ENCODE measurements at places on chromosomes 6 and 20.

GRCh38 chr6:111852725-111853124 lies 20.5 kb downstream of the FYN start:
- peak; percentile 39 for DNase-seq

DNA sequence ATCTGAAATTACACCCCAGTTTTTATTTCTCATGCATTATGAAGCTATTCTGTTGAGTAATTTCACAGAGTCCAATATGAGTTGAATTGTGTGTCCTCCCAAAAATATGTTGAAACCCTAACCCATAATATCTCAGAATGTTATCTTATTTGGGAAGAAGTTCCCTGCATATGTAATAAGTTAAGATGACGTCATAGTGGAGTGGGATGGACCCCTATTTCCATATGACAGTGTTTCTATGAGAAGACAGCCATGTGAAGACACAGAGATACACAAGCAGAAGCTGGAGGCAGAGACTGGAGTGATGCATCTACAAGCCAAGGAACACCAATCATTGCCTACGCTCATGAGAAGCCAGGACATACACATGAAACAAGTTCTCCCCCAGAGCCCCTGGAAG lies 81.3 kb downstream of the RFPL4B start:
- no peak for DNase-seq

DNA sequence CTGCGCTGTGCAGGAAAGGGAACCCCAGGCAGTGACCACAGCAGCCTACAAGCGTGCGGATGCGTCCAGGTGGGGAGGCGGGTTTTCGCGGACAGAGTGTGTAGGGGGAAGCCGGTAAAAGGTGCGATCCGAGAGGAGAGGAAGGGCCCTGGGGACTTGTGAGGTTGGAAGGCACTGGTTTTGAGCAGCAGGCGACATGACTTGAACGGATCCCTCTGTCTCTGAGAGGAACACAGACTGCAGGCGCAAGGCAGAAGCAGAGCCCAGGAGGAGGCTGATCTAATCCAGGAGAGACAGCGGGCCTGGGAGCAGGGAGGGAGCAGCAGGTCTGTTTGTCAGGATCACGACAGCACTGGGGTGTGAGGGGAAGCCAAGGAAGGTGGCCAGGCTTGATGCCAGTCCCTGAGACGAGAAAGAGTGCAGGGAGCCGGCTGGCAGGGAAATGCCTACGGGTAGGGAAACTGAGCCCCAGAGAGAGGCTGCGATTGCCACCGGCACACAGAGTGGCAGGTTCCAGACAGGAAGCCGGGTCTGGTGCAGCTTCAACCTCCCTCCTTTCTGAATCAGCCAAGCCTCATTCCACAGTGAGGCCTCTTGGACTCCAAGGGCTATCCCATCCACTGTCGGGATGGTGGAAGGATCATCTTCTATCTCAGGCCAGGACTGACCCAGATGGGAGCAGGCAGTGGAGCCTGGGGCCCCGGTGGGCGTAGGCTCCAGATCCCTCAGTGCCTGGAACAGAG lies 57.1 kb downstream of the HNF4A start:
- no peak for DNase-seq

- DNase-seq = no peak
Observed at GRCh38 chr20:32626859-32627636, 41.9 kb upstream of the NOL4L start.

- DNase-seq = no peak
Observed at GRCh38 chr6:127475135-127475822, 16.1 kb upstream of the KIAA0408 start.

- no peak for DNase-seq
Observed at GRCh38 chr6:42996513-42996912, 12.1 kb downstream of the PPP2R5D start.

GRCh38 chr6:25601800-25602673 lies 50.0 kb upstream of the SCGN start:
- peak; percentile 73 for DNase-seq

Measured in CD4-positive, CD25-positive, alpha-beta regulatory T cell (primary cell).